Fibroblast of skin of left quadriceps (primary cell): ENCODE measurements at places on chromosomes 6 and 20.

DNA sequence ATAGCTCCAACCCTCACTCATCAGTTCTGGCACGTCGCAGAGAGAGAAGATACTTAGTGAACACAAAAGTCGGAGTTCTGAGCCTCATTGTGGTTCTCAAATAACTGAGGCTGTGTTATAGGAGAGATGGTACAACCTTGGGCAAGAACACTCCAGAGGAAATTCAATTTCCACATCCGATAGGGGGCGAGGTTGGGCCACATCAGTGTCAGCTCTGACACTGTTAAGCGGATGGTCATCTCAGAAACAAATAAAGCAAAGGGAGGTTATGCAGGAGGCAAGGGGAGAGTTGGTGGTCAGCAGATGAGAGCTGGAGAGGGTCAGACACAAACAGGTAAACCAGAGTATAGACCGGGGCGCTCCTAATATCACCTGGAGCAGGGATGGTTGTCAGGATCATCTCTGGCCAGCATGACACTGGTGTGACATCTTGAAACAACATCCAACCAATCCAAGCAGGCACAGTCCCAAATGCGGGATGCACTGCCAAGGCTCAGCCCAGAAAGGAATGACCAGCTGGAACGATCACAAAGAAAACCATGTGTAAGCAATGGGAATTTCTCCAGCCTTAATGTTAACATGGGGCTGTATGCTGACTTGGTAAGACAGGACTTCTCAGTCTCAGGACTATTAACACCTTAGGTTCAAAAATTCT, 331.8 kb downstream of the HACE1 start:
- DNase-seq: no peak

DNA sequence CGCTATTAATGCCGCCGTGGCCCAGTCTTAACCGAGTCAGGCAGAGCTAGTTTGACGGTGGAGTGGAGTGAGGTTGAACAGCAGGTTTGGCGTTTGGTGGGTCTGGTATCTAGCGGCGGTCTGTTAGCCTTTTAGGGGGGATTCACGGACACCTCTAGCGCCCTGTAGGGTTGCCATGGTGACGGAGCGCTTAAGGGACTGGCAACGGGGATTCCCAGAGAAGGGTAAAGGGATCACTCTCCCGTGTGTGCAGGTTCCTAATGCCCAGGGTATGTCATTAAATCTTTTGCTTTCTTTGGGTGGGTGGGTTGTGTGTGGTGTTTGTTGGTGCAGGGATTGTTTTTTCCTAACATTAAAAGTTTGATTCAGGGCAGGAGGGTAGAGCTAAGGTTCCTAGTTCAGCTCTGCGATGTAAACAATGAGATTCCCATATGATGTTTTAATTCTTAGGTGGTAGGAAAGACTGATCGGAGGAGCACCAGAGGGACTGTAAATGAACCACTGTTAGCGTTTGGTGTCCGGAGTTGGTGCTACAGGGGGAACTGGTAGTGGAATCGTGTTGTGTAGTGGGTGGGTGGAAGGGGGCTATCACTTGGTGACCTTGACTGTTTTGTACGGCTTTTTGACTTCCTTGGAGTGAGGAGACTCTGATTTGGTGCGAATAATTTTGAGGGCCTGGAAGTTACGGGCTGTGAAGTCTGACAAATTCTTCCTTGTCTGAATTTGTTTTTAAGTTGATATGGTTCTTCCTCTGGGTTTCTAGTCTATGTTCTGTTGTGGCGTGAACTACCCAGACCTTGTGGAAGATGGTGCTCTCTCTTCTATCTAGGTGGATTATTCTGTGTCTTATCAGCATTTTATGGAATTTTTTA, 5.0 kb downstream of the BRD2 start:
- DNase-seq: no peak

- no peak for DNase-seq
These were observed 59.8 kb downstream of the DOP1A start for GRCh38 chr6:83127258-83127657.

DNA sequence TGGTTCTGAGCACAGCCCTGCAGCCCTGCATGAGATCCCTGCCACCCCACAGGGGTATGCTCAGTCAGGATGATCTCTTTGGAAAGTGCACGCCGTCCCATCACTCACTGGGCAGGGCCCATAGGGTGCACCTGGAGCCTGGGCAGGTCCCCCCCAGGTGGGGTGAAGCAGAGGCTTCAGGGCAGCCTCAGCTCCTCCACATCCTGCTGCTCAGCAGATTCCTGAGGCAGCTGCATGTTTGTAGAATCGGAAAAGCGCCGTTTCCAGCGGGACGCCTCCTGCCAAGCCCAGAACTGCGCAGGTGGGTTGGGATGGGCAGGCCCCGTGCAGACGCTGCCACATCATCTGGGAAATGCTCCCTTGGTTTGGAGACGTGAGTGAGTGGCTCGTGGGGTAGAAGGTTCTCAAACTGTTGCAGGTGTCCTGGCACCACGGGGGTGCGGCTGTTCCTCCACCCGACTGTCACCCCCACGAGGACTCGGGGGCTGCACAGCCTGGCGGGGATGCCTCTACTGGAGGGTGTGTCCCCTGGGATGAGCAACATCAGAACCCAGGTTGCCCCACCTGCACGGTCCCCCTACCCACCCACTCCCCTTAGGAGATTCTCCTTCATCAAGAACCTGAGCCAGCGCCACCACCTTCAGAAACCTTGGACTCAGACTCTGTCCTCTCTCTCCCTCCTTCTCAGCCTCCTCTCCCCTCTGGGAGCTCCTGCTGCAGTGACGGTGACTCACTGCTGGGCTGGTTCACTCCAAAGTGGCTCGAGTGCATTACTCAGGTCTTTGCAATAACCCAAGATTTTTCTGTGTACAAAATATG, 334.1 kb downstream of the TAF4 start:
- DNase-seq: peak; percentile 20

GRCh38 chr6:139895205-139895793, 520.9 kb upstream of the CITED2 start:
- no peak for DNase-seq
